Activated CD8-positive, alpha-beta T cell treated with anti-CD3 and anti-CD28 coated beads for 36 hours (primary cell): ENCODE measurements at places on chromosomes 3 and 15. TPM values are rescaled to one million over a fixed set of nuclear protein-coding genes. Genes with fewer than 3 reads are reported as not detected.

GRCh38 chr15:69568173-69569009 lies 115.8 kb downstream of the RPLP1 start:
- no peak for DNase-seq

DNA sequence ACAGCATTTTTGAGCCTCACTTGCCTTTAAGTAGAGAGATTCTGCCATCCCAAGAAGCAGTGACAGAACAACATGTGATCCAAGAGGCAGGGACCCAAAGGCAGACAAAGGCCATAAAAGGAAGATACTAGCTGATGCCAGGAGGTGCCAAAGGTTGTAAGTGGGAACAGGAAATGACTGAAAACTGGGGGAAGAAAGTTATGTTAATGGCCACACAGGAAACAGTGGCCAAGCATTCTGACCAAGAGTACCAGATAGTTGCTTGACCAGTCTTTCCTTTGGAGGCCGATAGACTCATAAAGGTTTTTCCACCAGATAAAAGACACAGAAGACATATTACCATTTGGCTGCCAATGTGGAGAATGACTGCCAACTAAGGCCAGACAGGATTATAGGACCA lies 274.5 kb upstream of the PEX5L start:
- DNase-seq, result no peak

- DNase-seq, result no peak
Observed at GRCh38 chr15:79904271-79904670, 7.5 kb upstream of the MTHFS start.

DNA sequence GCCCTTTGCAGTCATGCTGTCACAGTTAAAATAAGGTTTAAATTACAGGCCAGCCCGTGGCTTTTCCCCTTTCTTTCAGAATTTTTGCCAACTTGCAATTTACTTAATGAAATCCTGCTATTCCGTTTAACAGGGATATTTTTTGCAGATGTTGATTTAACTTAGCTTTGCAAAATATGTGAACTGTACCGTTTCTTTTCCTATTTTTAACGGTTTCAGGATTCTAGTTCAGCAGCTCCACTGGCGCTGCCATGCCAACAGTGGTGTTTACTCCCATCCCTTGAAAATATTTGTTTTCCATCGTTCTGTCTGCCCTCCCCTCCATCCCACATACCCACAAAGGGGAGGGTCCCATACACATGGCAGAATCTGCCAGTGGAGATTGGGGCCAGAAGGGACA lies 54.3 kb downstream of the SMAD6 start:
- no peak for DNase-seq

The HESX1 gene
- 0.43 TPM for total RNA-seq

The ECE2 gene
- not detected for total RNA-seq
